ENCODE measurements at places on chromosomes 1 and 21.

DNA sequence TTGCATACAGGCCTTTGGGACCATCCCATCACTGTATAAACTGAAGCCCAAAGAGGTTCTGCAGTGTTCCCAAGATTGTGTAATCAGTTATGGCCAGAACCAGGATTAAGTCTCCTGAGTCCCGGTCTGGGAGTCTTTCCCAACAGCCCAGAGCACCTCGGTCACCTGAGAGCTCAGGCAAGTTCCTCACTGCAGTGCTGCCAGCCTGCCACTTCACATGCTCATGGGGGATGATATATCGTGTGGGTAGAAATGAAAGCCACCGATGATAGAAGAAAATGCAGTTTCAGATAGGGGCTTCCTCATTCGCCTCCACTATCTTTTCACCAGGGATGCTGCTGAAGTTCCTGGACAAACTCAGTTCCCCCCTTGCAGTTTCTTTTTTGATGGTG lies 30.4 kb downstream of the FHAD1 start:
- no peak for DNase-seq

GRCh38 chr1:4653796-4654725 lies at the start of gene AJAP1:
Gene AJAP1 (plus strand): TSS chr1:4654609. CDS start chr1:4655426, 817 bp downstream.
- no peak for DNase-seq

DNA sequence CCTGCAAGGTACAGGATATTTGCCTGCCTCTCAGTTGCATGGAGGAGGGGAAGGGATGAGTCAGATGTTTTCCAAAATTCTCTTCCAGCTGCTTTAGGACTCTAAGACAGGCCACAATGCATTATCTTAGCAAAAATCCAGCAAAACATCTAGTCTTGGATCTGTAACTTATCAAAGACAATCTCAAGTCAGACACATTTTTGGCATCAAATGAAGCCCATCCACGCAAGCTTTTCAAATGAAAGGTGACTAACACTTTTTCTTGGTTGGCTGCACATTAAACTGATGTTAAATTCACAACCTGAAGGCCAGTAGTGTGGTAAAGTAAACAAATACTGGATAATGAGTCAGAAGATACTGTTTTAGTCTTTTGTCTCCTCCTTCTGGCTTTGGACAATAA lies 21.3 kb downstream of the FAM78B start:
- DNase-seq = no peak

DNA sequence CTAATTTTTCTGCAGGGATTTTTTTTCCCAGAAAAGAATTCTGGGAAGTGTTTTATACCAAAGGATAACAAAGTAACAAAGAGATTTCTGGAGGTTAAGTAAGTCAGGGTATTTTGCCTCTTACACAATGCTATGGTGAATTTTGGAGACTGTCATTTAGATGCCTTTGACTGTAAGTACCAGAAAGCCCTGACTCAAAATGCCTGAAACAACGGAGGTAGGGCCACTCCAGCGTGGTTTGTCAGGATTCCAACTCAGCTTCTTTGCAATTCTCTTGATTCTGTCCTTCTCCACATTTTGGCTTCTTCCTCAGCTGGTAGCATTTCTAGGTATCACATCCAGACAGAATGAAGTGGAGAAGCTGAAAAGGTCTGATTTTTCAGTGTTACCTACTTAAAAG lies 106.5 kb downstream of the UCHL5 start:
- DNase-seq = no peak

- DNase-seq = no peak
Measured at GRCh38 chr1:227893300-227893948, 54.3 kb downstream of the WNT9A start.

DNA sequence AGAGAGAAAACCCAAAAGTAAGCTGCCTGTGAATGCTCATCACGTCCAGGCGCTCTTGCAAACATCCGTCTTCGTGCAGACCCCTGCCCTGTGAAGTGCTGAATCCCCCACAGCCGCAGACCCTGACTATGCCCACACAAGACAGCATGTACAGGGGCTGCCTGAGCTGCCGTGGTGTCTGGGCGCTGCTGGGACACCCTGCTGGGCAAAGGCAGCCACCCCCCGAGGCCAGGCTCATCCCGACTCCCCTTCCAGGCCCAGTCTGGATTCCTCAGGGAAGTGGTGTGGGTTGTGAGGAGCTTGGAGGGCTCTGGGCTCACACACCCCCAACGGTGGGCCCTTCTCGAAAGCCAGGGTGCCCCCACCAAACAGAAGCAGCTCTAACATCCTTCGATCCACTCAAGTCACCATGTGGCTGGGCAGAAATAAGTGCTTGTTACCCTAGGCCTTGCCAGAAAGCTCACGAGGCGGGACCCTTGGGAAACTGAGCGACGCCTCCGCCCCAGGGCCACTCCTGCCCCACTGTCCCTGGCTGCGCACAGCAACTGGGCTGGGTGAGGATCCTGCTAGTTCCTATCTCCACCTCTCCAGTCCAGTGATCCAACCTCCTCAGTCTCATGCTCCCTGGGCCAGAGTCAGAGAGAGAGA lies 4.8 kb upstream of the WNT9A start:
- no peak for DNase-seq

DNA sequence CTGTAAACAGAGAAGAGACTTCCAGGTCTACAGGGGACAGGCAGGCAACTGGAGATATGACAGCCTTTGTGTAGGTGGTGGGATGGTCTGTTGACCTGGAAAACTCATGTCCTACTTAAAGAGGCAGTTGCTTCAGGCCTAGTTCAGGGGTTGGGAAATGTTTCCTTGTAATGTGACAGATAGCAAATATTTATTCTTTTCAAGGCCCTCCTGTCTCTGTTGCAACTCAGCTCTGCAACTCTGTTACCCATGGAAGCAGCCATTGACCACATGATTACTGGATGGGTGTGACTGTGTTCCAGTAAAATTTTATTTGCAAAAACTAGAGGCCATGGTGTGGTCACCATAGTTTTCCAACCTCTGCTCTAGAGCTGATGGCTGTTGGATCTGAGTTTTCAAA lies 341.9 kb downstream of the PTBP2 start:
- DNase-seq = no peak

DNA sequence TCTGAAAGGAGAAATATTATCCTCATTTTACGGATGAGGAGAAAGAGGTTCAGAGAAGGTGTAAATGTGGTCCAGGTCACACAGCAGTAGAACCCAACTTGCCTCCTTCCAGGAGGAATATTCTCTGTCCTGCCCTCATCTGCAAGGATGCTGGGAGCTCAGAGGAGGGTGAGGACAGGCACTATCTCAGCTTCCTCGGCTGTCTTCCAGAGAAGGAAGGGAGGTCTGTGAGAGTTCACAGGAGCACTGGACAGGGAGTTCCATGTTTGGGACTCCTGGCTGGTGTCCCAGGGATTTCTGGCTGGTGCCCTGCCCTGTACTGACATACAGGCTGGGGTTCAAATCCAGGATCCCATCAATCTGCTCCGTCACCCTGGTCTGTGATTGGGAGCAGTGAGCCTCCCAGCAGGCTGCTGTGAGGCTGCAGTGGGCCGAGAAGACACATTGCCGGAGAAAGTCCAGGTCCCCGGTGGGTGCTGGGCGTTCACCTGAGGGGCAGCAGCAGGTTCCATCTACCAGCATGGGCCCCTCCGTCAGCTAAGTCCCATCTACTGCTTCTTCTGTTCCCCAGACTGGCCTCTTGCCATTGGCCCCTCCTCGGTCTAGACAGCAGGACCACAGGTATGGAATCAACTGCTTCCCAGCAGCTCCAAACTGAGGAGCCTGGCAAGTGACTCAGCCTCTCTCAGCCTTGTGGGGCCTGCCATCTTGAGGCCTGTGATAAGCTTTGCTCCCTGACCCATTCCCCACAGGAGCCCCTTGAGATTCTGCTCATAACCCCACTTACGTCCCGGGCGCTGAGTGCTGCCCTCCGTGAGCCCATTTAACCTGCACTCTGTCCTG lies 8.5 kb upstream of the BSND start:
- DNase-seq = no peak

DNA sequence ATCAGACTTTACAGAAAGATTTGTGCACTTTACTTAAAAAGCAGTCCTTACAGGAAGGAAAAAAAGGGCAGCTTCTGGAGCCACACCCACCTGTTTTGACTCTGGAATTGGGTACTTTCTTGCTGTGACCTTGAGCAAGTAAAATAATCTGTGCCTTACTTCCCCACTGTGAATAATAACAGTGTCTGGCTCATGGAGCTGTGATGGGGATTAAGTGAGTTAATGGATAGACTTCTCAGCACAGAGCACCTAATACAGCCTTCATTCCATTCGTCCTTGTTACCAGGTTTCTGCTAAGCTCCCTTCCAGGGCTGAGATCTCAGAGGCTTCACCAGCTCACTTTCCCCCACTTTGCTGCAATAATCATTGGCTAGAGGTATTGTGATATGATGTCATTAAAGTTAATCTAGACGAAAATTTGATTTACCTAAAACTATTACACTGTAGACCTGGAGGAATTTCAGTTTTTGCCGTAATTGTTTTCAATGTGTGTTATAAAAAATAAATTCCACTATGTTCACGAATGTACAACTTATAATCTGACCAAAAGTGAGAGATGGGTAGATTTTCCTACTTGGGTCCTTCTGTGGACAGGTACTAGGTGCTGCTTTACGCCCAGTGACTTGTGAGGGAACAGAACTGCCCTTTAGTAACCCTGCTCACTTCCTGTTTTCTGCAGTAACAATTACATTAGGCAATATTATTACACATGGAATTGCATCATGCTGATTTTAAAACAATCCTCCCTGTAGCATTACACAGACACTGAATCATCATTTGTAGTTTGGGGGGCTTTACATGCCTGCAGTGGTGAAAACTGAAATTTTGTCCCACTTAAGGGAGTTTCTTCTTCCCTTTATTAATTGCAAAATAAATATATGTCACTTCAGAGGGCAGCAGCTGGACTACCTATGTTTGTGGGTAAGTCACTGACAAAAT lies 19.7 kb upstream of the ABCG1 start:
- DNase-seq = no peak

DNA sequence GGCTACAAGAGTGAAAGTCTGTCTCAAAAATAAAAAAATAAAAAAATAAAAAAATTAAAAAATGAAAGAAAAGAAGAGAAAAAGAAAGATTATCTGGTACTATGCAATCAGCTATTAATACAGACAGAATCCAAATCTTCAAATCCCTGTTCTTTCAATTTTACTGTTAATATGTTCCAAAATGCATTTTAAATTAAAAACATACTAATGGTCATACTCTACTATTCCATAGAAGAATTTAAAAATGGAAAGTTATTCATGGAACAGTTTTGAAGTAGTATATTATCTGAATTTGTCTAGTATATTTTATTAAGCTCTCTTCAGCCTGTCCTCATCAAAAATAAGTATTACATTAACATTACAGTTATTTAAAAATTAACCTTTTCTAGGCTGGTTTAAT lies 430.1 kb downstream of the PTBP2 start:
- DNase-seq = no peak

- DNase-seq = no peak
Measured at GRCh38 chr1:42913426-42914091, 45.1 kb downstream of the SLC2A1 start.

GRCh38 chr21:42841156-42841915 lies 38.0 kb downstream of the WDR4 start:
- no peak for DNase-seq

GRCh38 chr1:119978018-119978505 lies 81.7 kb upstream of the ADAM30 start:
- no peak for DNase-seq

DNA sequence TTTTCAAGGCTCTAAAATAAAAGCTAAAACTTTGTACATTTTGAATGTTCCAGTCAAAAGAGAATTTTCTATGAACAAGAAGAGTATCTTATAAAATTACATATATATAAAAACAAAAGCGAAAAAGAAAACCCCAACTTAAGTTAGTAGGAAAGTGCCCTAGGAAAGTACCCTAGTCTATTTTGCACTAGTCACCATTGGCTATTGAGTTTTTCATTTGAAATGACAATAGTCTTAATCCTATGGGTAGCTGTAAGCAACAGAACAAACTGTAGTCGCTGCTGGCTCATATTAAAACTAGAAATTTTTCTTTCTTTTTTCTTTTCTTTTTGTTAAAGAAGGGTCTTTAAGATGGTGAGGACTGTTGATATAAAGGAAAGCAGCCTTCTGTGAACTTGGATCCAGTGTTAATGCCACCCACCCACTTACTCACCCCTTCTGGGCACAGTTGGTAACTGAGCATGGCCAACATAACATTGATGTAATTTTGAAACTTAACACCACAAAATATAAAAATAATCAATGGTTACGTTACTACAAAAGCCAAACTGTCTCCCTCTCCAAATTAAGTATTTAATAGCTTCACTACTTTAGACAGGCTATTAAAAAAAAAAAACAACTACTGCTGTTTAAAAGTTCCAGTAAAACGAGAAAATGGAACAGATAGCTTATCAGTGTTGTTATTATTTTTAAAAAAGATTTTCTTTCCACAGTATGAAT lies 177.0 kb downstream of the EIF4G3 start:
- DNase-seq = no peak

DNA sequence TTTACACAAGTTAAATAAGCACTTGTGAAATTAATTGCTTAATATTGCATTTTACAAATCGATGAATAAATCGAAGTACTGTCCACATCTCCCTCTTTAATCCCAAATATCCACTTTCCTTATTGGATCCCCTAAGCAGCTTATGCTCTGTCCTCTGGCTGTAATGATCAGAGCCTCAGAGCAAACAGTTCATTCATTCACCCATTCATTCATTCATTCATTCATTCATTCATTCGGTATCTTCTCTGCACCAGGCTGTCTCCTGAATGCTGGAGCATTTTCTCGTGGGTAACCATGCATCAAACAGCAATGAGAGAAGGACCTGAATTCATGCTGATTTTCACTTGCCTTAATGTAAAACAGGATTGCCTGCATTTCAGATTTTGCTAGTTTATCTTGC lies 69.5 kb upstream of the IGSF21 start:
- DNase-seq = no peak

- no peak for DNase-seq
Measured at GRCh38 chr1:112636056-112636455, 16.4 kb downstream of the CAPZA1 start.

GRCh38 chr1:205189131-205189530 lies 22.4 kb downstream of the DSTYK start:
- no peak for DNase-seq

DNA sequence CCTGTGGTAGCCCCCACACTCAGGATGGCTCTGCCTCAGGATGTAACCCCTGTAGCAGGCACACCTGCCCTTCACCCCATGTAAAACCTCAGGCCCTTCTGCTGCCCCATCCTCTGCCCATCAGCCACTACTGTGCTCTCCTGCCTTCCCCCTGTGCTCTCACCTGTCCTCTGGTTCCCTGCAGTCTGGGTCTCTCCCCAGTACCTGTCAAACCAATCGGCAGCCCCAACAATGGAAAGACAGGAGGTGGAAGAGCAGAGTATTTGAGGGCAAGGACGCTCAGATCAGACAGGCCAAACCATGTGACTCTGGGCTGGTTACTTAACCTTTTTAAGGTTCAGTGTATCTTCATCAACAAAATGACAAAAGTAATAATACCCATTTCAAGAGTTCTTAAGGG lies 30.9 kb downstream of the SMIM12 start:
- DNase-seq = no peak

DNA sequence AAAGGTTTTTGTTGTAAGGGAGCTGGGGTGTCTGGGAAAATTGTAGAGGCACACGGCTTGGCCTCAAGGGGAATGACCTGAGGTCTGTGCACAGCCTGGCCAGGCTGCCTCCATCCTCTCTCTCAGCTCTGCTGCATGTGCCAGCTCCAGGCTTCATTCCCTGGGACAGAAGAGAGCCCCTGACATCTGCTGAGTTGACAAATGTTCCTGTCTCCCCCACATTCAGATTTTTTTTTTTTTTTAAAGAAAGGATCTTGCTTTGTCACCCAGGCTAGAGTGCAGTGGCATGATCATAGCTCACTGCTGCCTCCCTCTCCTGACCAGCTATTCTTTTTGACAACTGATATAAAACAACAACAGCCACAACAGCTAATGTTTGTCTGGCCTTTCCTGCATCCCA lies 84.4 kb downstream of the PCNX2 start:
- no peak for DNase-seq

GRCh38 chr1:187648091-187648490 lies 819.3 kb downstream of the PLA2G4A start:
- no peak for DNase-seq
